ENCODE measurements at places on chromosomes 6 and 20.
A peak's percentile ranks its signal among the peaks of the same experiment; 100 is the strongest.

DNA sequence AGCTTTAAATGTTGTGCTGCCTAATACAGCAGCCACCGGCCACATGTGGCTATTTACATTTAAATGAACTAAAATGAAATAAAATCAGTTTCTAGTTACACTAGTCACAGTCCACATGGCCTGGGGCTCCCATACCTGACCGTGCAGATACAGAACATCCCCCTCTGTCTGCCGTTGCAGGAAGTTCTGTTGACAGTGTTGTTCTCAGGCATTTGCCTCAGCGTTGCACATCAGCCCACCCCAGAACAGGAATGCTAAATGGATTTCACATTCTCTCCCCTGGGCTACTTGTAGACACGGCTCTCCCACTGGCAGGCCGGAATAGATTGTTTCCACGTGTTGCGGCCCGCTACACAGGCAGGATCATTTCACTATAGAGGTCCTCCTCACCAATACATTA lies 26.3 kb downstream of the JAG1 start:
- DNase-seq, result no peak

GRCh38 chr6:168035098-168035660 lies 37.7 kb downstream of the KIF25 start:
- DNase-seq, result peak; percentile 53

DNA sequence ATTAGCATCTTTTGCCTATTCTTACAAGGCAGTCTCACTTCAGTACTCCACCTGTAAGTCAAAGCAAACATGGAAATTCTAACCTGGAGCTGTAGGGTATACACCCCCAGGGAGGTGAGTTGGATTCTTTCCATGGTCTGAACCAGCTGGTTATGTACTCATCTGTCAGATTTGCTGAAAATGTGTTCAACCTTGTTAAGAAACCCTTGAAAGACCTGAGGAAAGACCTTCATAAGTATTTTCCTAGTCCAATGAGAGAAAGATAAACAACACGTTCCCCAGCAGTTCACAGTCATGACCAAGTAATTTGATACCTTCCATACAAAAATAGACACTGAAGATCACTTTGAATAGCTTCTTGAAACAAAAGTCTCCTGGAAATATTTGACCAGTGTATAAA lies 42.5 kb downstream of the ID4 start:
- DNase-seq, result no peak

DNA sequence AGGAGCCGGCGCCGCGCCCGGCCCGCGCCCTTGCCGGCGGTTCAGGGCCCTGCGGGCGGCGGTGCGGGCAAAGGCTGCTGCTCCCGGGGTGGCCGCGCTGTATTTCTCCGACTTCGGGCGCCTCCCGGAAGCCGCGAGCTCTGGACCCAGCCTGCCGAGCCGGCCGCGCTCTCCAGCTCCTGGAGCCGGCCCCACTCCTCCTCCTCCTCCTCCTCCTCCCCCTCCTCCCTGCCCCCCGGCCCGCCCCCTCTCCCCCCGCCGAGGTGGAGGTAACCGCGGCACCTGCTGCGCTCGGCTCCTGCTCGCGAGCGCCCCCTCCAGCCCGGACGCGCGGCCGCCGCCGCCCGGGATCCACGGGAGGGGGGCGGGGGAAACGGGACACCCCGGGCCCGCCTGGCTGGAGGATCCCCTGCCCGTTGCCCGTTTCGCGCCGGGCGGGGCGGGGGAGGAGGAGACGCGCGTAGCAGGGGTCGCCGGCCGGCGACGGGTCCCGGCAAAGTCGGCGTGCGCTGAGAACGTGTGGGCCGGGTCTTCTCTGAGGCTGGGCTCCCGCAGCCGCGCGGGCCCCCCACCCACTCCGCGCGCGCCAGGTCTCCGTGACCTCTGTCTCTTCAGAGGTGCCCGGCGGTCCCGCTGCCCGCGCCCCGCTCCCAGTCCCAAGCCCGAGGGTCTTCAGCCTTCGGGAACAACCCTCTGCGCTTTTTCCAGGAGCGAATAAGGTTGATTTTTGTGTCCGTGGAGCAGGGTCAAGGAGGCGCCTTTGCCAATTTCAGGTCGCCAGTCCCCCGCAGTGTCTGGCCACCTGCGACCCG lies at the start of gene SLC22A23:
TSS of gene SLC22A23 (minus strand) at position 153 of the 812 bp plus-strand sequence. CDS start 491 bp downstream, outside the sequence.
- DNase-seq, result peak; percentile 24

DNA sequence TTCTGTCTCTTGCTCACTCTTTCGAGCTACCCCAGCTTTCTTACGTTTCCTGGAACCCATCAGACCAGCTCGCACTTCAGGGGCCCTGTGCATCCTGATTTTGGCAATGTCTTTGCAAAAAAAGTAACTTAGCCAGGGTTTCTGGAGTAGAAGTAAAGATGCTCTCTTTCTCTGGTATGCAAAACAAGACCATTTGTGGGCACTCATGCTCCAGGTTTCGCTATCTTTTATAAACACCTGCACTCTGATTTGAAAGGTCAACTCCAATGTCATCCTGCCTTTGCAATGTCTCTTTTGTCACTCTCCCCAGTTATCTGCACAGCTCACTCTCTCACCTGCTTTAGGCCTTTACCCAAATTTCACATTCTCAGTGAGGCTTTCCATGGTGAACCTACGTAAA lies 869.1 kb downstream of the QKI start:
- no peak for DNase-seq

All from NCI-H524 (cell line).